ENCODE measurements at places on chromosomes 5 and 9.
A peak's percentile ranks its signal among the peaks of the same experiment; 100 is the strongest.

- no peak for DNase-seq
These were observed 54.7 kb downstream of the NAA35 start for GRCh38 chr9:85995599-85995998.

DNA sequence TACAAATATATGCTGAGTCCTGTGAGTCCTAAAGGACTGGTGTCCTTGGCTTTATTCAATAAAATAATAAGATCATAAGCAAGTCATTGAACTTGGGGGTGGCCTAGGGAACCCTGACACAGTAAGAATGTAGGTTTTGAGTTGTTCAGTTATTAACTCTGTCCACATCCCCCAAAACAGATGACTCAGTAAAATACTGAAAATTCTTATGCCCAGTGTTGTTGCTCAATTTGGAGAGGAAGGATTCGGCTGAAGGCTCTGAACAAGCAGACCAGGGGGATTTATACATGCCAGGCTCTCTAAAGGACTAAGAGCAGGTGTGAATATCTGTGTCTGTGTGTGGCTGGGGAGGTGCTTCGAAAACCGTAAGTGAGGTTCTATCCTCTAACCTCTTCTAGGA lies 173.7 kb downstream of the RMI1 start:
- no peak for DNase-seq

- no peak for DNase-seq
These were observed 14.9 kb downstream of the GLDC start for GRCh38 chr9:6630502-6631206.

GRCh38 chr5:108361771-108362170 lies 20.1 kb downstream of the FBXL17 start:
- no peak for DNase-seq

- DNase-seq: no peak
These were observed 96.7 kb upstream of the ALDH1B1 start for GRCh38 chr9:38295764-38296163.

DNA sequence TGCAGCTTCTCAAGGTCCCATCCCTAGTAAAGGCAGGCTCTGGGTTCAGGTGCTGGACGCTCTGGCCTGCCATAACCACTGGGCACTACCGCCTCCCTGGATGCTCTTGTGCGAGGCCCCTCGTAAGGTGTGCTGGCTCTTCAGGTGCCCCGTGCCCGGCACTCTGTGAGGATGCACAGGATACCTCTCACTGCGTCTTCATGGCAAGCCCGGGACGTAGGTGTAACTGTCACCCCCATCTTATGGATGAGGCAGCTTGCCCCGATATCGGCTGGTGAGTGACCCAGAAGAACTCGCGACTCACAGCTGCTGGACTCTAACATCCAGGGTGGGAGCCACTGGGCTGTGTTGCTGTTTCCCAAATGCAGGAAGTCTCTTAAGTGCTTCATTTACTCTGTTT lies 79.0 kb downstream of the GTF3C4 start:
- DNase-seq: no peak

DNA sequence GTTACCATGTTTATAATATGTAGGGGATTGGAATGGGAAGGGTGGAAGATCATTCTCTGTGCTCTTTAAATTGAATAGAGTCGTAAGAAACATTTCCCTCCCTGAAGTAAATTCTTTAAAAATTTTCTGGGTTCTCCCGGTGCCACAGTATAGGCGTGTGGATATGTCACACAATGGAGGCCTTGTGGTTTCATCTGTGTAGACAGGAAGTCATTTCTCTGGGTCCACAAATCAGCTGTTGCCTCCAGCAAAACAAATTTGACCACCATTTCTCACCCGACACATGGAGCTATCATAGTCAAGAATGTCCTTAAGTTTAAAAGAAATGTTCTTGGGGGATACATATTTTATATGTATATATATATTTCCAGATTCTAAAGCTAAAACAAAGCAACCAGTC lies 17.4 kb downstream of the CEP78 start:
- DNase-seq: no peak

- DNase-seq: no peak
These were observed 820.1 kb downstream of the CDH12 start for GRCh38 chr5:22033066-22033465.

DNA sequence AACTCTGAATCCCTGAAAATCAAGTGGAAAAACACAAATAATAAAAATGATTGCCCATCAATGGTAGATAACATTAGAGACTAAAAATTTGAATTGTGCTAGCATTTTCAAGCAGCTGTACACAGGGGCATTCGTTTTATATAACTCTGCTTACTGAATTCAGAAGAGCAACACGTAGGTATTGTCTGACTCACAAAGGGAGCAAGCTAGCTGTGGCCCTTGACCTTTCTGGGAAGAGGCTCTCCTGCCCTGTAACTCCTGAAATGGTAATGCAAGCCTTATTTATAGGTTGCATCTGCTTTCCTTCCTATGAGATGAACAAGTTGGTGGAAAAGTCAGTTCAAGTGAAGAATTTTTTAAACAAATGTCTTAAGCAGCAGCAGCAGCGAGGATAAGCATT lies 218.7 kb upstream of the EFNA5 start:
- DNase-seq: no peak

- DNase-seq: peak; percentile 69
These were observed 441.5 kb downstream of the CDH18 start for GRCh38 chr5:19546521-19546920.

- no peak for DNase-seq
These were observed 62.5 kb upstream of the ITGA1 start for GRCh38 chr5:52725065-52725746.

DNA sequence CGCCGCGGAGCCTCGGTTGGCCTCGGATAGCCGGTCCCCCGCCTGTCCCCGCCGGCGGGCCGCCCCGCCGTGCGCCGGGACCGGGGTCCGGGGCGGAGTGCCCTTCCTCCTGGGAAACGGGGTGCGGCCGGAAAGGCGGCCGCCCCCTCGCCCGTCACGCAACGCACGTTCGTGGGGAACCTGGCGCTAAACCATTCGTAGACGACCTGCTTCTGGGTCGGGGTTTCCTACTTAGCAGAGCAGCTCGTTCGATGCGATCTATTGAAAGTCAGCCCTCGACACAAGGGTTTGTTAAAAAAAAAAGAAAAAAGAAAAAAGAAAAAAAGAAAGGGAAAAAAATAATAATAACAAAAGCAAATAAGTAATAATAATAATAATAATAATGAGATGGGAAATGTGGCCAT lies 112.8 kb downstream of the GCNT1 start:
- DNase-seq: no peak

DNA sequence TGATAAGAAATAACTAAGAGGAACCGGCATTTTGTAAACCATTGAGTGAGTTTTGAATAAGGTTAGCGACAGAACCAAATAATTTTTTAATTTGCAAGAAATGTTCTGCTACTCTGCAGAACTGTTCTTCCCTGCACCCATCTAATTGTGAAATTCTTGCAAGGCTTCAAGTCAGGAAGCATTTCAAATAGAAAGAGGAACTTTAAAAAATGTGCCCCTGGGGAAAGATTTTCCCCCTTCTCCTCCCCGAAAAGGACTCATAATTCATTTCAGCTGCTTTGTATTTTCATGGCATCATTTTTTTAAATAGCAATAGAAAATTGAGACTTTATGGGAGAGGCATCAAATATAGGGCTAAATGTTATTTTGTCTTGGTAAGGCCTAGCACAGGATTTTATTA lies 180.9 kb upstream of the ANKRD55 start:
- no peak for DNase-seq

- DNase-seq: no peak
These were observed 39.2 kb upstream of the NRARP start for GRCh38 chr9:137341227-137341626.

All from G401 (cell line).